ENCODE measurements at places on chromosomes 3 and 15. TPM values are rescaled to one million over a fixed set of nuclear protein-coding genes. Genes with fewer than 3 reads are reported as not detected.

GAP43 gene
- total RNA-seq, result 4.2 TPM

GALNT15 gene
- total RNA-seq, result 0.17 TPM

KIF9 gene
- 14.8 TPM for total RNA-seq

RAB27A gene
- total RNA-seq, result 14.5 TPM

PLSCR2 gene
- total RNA-seq, result not detected

TPRG1 gene
- total RNA-seq, result 24.2 TPM

All from type B pancreatic cell (in vitro differentiated cells).